Fibroblast of skin of abdomen (primary cell): ENCODE measurements at places on chromosomes 5 and 9.
A peak's percentile ranks its signal among the peaks of the same experiment; 100 is the strongest.

GRCh38 chr9:131876486-131876885, 136.6 kb upstream of the RAPGEF1 start:
- no peak for DNase-seq

- DNase-seq: peak; percentile 75
These were observed 110.2 kb downstream of the MLLT3 start for GRCh38 chr9:20512106-20512505.

GRCh38 chr9:129769669-129770068, 16.8 kb upstream of the PTGES start:
- DNase-seq: no peak

- no peak for DNase-seq
These were observed 63.4 kb upstream of the LRRTM2 start for GRCh38 chr5:138938526-138938925.

DNA sequence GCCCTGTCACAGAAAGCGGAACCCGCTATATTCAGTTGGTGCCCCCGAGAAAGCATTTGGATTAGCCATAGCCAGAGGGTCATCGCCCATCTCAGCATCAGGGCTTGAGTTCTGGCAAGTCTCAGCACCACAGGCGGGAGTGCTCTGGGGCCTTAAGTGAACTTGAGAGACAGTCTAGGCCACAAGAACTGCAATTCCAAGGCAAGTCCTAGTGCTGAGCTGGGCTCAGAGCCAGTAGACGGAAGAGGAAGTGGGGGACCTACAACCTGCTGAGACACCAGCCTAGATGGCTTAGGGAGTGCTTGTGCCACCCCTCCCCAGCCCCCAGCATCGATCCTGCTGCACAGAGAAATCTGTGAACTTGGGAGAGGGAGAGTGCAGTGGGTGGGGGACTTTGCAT, 594.9 kb downstream of the CCDC171 start:
- DNase-seq: peak; percentile 25

DNA sequence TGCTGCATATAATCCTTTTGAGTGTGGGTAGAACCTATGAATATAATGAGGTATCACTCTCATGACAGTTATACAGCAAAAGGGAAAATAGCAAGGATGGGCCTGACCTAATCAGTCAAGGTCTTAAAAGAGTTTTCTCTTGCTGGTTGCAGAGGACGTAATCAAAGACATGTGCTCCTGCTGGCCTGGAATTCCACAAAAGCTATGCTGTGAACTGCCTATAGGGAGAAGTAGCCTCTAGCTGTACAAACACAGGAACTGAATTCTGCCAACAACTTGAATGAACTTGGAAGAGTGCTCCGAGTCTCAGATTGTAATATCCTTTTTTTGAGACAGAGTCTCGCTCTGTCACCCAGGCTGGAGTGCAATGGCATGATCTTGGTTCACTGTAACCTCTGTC, 195.6 kb downstream of the PLK2 start:
- DNase-seq: peak; percentile 61

GRCh38 chr5:65252977-65253376, 228.7 kb downstream of the ADAMTS6 start:
- DNase-seq: no peak

DNA sequence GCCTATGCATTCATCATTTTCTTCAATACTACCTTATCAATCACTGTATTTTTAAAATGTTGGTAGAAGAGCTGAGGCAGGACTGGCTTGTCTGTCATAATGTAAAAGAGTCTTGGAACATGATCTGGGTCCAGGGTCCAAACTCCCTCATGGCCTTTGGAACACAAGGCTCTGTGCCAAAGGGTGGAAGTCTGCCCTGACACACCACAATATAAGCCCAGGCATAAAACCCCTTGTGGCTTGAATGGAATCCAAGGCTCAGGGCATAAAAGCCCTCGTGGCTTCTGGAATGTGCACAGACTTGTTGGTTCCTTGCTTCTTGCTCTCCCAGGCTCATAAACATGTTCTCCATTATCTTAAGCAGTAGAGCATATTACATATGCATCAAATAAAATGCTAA, 48.0 kb downstream of the GABRB2 start:
- DNase-seq: no peak

DNA sequence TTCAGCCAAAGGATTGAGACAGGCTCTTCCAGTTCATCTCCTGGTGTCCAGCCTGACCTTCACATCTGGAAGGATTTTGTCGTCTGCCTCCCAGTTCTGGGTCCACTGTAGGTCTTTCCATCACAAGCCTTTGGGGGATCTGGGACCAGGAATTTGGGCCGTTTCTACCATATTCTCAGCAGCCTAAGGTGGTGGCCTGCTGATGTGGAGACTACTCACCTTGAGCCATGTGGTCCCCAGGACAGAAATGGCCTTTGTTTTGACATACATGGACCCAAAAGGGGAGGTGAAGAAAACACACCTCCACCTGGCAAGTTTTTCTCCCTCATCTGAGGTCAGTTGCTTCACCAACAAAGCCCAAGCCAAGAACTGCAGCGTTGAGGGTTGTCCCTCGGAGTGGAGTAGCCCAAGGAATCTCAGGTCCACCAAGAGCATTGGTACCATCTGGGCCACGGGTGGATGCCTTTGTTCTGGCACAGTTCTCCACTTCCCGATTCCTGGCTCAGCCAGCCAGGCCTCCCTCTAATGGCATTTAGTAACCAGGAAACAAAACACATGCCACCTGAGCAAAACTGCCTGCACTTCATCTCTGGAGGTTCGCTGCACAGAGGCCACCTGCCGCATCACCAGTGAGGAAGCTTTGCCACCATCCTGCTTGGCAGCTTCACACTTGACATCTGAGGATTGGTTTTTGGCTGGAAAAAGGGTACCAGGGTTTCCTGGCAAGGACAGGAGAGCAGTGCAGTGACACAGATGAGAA, 24.7 kb downstream of the AMBP start:
- no peak for DNase-seq

GRCh38 chr5:18607570-18607969, 973.3 kb downstream of the TAF11L14 start:
- no peak for DNase-seq

DNA sequence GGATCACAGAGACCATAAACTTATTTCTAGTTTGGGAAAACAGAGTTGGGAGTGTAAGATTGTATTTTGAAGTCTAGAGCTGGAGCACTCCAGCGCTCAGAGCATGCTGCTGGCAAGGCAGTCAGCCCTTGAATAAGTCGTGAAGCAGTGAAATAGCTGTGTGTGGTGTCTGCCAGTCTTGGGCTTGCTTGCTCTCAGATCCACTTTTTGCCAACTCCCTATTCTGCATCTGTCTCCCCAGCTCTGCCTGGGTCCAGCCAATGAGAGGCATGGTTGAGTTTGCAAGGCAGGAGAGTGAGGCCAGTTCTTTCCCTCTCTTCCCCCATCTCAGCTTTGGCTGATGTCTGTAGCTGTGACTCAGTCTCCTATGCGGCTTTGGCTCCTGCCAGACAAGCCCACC, 23.3 kb upstream of the RASGRF2 start:
- no peak for DNase-seq

DNA sequence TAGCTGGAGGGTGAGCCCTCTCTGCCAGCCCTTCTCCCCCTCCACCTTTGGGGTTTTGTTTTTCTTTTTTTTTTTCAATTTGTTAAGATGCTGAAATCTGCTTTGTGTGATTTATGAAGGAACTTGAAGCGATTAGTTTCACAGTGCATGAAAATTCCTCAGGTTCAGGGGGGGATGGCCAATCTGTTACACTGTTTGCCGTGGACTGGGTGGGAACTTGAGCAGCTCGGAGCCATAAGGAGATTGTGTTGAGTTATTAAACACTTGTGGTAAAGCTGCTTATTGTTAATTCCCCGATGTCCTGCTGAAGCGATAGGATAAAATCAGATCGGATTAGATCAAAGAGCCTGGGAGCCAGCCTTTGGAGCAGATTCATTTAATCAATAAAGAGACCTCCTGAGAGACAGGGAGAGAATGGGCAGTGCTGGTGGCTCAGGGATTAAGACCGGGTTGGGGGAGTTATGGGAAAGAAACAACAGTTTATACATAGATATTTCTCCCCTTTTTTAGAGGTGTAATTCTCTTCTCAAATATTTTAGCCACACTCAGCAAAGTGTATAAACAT, 105.8 kb upstream of the SPATA31D4 start:
- peak; percentile 51 for DNase-seq

GRCh38 chr9:88355166-88355565, 33.1 kb upstream of the SPIN1 start:
- DNase-seq: no peak

DNA sequence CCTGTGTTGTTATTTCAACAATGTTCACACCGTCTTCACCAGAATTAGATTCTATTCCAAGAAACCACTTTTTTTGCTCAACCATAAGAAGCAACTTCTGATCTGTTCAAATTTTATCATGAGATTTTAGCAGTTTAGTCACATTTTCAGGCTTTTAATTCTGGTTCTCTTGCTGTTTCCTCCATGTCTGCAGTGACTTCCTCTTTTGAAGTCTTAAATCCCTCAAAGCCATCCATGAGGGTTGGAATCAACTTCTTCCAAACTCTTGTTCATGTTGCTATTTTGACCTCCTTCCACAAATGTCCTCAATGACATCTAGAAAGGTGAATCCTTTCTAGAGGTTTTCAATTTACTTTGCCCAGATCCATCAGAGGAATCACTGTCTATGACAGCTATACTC, 25.7 kb upstream of the ENTREP1 start:
- no peak for DNase-seq

DNA sequence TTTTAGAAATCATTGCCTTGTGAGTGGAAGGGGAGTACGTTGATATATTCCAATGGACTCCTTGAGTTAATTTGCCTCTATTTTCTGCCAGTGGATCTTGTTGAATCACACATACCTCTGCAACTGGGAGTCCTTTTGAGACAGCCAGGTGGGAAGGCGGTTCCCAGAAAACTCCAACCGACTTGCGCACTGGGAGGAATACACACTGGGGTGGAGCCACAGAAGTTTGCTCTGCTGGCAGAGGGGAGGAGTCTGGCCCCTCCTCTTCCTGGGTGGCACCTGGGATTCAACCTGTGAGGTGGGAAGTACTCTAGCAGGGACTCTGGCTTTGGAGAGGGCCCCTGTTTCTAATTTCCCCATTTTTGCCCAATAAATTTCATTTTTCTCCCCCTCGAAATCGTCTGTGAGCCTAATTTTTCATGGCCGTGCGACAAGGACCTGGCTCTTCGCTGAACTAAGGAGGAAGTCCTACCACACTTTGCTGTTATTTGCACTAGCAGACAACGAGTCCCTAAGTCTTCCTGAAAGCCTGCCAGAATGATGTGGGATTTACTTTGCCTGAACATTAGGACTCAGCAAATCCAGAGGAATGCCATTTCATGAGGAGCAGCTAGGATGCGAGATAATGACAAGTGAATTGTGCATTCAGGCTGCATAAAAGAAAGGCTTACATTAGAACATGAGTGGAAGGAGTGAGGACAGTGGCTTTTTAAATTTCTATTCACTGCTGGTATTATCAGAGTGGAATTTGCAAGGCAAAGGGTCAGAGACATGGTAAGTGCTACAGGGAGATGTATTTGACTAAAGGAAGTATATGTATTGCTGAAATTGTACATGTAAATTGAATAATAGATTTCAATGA, 67.2 kb downstream of the PRLR start:
- no peak for DNase-seq

DNA sequence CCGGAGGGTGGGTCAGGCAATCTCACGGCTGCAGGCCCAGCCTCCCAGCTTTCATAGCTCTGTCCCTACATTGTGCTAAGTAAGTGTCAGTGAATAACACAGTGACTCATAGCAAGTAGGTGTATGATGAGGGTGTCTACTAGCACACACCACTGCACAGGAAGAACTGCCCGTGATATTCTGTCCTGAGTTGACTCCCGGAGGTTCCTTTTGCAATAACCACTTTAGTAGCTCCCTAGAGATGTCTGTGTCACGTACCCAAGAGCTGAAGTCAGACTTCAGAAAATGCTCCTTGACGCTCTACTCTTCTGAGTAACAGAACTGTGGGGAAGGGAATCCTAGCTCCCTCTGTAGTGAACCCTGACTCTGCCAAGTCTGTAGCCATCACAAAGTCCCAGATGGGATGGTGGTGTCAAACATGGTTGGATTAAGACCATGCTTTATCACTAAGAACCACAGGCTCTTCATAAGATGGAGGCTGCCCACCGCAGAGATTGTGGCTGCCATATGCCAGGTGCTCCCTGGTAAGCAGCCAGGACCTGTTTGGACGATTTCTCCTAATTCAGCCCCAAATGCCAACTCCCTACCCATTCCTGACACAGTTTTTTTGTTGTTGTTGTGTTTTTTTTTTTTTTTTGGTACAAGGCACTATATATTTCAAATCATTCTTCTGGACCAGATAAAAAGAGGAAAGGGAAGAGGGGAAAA, 352.6 kb upstream of the PANK3 start:
- peak; percentile 81 for DNase-seq

- DNase-seq: peak; percentile 75
These were observed 40.3 kb downstream of the NUP188 start for GRCh38 chr9:128987805-128988204.

DNA sequence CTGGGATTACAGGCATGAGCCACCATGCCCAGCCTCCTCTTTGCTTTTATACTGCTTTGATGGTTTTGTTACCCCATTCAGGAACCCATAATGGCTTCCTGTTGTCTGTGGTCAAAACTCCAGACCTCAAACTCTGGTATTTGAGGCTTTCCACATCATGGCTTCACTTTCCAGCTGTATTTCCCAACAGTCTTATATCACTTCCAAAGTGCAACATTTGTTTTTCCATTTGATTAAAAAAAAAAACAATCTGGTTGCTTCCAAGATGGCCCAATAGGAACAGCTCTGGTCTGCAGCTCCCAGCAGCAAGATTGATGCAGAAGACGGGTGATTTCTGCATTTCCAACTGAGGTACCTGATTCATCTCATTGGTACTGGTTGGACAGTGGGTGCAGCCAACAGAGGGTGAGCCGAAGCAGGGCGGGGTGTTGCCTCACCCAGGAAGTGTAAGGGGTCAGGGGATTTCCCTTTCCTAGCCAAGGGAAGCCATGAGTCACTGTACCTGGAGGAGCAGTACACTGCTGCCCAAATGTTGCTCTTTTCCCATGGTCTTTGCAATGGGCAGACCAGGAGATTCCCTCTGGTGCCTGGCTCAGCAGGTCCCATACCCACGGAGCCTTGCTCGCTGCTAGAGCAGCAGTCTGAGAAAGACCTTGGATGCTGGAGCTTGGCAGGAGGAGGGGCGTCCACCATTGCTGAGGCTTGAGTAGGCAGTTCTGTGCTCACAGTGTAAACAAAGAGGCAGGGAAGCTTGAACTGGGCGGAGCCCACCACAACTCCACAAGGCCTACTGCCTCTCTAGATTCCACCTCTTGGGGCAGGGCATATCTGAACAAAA, 458.4 kb downstream of the KDM4C start:
- peak; percentile 47 for DNase-seq

DNA sequence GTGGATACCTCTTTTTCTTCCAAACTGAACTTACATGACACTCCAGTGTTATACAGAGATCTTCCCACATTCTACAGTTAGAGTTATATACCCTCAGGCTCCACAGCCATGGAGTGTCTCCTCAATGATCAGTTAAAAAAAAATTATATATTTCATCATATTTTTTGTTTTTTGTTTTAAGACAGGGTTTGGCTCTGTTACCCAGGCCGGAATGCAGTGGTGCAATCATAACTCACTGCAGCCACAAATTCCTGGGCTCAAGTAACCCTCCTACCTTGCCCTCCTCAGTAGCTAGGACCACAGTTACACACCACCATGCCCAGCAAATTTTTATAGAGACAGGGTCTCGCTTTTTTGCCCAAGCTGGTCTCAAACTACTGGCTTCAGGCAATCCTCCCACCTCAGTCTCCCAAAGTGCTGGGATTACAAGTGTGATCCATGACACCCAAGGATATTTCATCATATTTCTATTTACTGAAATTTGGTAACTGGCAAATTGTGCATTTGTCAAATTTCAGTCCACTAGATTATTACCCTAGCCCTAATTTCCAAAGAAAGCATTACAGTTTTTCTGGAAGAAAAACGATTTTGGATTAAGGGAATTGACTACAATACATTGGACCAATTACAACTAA, 18.1 kb upstream of the SCAI start:
- peak; percentile 43 for DNase-seq
